ENCODE measurements at places on chromosomes 6 and 20.
A peak's percentile ranks its signal among the peaks of the same experiment; 100 is the strongest.

DNA sequence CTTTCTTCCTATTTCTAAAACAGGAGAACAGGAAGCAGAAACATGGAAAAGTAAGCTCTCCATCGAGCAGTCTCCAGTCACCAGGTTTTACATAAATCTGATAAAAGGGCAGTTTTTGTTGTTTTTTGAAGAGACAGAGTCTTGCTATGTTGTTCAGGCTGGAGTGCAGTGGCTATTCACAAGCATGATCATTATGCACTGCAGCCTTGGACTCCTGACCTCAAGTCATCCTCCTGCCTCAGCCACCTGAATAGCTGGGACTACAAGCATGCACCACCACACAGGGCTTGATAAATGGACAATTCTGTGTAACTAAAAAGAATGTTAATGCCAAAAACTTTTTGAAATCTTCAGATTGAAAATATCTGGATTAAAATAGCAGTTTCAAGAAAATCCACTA is 23.8 kb downstream of the SAMHD1 start:
- DNase-seq: no peak

- DNase-seq: no peak
Measured at GRCh38 chr6:150185732-150186117, 42.9 kb downstream of the PPP1R14C start.

DNA sequence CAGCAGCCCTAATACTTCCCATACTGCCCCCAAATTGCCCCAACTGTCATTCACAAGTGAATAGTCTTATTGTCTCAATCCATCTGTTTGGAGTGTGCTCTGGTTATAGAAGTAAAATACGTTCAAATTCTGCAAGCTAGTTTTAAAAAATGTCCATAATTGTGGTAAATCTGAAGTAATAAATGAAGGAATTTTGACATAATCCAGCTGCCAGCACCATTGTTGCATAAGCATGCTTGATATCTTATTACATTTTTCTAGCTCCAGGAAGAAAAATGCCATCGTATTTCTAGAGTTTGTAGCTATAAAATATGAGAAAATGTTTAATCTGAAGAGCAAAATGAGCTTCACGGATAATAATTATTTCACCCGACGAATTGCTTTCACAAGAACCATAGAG is 664.7 kb downstream of the RFPL4B start:
- no peak for DNase-seq

- DNase-seq: no peak
Measured at GRCh38 chr6:78523622-78524021, 343.7 kb upstream of the IRAK1BP1 start.

DNA sequence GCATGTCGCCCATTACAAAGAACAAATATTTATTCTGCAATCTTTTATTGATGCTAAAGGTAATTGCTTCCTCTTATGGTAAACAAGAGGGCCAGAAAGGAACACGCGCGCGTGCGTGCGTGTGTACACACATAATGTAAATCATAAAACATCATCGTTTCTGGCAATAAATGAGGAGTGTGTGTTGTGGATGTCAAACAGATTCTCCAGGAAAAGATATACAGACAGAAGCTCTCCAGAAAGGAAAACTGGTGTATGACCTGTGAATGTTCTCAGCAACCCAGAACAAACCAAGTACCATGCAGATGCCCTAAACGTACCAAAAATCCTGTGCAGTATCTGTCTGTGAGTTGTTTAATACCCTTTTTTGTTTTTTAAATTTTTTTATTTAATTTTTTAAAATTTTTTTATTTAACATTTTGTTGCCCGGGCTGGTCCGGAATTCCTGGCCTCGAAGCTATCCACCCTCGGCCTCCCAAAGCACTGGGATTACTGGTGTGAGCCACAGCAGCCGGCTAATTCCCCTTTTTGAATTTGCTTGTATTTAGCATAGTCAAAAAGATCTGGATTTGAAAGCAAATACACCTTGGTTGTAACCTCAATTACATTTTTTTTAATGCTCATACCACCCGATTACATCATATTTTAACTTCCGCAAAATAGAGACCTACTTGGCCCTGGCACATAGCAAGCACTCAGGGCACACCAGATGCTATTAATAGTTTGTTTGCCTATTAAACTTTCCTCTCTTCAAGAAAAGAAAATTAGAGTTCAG is 909 bp upstream of the NUDT3 start:
- DNase-seq: no peak

DNA sequence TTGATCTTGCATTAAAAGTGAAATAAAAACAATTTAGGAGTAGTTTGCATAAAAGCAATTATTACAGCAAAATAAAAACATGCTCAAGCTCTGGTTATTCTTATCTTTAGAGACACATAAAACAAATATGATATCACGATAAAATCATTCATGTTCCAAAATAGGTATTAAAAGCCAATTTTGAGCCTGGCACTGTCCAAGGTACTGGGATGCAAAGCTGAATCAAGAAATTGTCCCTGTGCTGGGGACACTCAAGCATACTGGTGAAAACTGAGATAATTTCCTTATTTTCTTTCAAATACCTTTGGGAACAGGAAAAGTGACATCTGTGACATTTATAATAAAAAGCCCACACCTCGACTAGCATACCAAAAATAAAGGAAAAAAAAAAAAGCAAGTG is 931 bp upstream of the MTCL3 start:
- peak; percentile 62 for DNase-seq

GRCh38 chr6:130148181-130148580 is 74.6 kb downstream of the SAMD3 start:
- no peak for DNase-seq

DNA sequence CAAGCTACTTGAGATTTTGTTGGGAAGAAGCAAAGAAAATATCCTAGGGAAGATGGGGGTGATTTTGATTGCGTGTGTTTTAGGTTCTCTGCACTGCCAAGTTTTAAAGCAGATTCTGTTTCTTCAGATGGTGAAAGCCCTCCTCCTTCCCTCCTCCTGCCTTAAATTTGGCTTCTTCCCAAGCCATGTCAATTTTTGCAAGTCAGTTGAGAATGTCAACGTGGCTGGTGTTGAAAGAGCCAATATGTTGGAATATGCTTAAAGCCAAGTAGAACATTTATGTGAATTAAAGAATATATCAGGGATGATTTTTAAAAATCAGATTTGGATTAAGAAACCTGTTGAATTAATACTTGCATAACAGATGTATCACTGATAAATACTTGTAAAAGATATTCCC is 270.8 kb downstream of the ARID1B start:
- no peak for DNase-seq

GRCh38 chr6:72316675-72317380 is 305.0 kb upstream of the KCNQ5 start:
- DNase-seq: no peak

DNA sequence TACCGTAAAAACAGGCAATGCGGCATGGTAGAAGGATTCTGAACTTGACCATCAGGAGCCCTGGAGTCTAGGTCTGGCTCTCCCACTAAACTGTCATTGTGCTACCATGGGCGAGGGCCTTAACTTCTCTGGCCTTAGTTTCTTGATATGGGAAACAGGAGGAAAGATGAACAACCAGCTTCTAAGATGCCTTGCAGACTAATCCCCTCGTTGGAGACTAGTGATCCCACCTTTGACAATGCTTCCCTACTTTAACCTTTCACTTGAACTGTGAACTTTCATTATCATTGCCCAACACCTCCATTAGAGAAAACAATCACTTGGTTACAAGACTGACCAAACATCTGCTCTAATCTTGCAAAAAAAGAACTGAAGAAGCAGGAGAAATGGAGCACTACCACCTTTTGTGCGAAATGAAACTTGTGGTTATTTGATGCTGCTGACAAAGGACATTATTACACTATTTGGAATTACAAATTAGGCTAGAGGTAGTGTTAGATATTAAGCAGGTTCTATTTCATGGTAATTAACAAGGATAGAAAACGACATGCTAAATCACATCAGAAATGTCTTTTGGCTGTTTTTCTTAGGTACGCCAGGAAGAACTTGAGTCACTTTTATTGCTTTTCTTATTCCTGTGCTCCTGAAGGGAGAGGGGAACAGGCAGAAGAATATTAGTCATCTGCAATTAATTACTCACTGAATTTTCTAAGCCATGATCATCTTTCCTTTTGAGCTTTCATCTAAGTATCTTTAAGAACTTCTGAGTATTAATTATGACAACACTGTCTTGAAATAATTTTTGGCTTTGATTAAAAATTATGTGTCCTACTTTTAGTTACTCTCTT is 39.1 kb upstream of the ARHGAP18 start:
- DNase-seq: no peak

DNA sequence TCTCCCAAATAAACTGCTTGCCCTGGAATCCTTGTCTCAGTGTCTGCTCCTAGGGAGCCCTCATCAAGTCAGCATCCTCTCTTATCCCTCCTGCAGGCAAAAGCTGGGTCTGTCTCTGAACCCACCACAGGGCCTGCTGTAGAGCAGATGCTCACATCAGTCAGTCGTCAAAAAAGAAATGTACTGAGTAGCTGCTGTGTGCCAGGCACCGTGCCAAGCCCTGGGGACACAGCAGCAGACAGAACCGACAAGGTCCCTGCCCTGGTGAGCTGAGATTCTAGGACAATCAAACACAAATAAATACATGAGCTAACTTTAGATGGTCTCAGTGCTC is 68.5 kb downstream of the EYA2 start:
- DNase-seq: no peak
